KG1 (cell line): ENCODE measurements at places on chromosomes 4 and X.

- no peak for DNase-seq
Measured at GRCh38 chr4:68803013-68803412, 12.8 kb upstream of the UGT2B10 start.

GRCh38 chr4:99846891-99847290 is 30.3 kb downstream of the DAPP1 start:
- no peak for DNase-seq

GRCh38 chrX:125295337-125295736 is 24.3 kb upstream of the TEX13C start:
- no peak for DNase-seq

- DNase-seq: no peak
Measured at GRCh38 chrX:66489339-66489738, 149.5 kb downstream of the EDA2R start.

DNA sequence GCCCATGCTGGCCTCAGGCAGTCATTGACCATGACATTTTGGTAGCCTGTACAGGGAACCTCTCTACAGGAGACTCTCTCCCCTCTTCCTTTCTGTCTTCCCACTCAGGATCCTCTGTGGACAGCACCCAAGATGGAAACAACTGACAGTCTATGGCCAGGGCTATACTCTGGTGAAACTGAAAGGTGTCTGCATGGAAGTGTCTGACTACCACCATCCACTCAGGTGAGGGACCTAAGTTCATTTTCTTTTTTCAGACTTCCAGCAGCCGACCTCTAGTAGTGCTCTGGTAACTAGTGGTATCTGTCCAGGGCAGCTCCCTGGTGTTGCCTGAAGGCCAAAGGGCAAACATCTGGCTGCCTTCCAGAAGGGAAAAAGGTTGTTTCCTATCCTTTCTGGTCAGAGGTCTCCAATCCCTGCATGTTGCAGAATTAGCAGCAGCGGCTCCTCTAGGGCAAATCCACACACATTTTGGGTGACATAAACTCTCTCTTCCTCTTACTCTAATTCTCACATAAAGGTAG is 804.5 kb downstream of the C4orf33 start:
- no peak for DNase-seq

GRCh38 chr4:96175871-96176270 is 336.0 kb downstream of the PDHA2 start:
- no peak for DNase-seq
